Spinal cord (tissue), 10 donors: ENCODE measurements at places on chromosomes 12 and 14.

DNA sequence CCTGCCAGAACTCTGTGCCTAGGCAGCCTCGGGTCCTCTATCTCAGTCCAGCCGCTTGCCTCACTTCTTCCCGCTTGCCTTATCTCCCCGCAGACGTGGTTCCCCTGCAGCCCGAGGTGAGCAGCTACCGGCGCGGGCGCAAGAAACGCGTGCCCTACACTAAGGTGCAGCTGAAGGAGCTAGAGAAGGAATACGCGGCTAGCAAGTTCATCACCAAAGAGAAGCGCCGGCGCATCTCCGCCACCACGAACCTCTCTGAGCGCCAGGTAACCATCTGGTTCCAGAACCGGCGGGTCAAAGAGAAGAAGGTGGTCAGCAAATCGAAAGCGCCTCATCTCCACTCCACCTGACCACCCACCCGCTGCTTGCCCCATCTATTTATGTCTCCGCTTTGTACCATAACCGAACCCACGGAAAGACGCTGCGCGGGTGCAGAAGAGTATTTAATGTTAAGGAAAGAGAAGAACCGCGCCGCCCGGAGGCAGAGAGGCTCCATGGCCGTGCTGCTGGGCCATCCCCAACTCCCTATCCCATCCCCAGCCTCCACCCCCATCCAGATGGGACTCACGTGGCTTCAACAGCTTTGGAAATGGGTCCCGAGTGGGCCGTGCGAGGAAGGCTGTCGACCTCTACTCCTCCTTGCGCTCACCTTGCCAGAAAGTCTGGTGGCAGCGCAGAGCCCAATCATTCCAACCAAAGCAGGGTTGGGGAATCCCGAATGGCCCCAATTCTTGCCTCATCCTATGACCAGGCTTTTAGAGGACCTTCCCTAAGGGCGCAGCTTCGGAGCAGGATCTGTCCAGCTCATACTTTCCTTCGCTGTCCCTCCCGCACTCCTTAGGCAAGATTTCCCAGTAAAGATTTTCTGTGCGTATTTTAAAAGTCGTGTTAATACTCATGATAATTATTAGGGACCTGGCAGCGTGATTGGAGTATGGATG is 6.5 kb downstream of the HOXC13 start:
- DNase-seq, result no peak

DNA sequence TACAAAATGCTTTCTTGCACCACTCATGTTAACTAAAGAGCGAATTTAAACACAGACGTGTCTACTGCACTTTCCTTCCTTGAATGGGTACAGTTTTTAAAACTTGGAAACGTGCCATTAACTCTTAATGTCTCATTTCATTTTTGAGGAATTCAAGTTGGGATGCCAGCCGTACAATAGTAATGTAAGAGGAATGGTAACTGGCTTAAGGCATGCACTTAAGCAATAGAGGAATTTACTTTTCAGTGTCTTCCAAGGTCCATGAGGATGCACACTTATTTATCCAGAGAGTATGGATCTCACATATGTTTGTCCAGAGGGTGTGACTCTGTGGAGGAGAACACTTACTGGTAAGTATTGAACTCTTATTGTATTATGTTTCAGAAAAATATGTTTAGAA is 52.9 kb downstream of the PPP4R4 start:
- DNase-seq, result no peak

DNA sequence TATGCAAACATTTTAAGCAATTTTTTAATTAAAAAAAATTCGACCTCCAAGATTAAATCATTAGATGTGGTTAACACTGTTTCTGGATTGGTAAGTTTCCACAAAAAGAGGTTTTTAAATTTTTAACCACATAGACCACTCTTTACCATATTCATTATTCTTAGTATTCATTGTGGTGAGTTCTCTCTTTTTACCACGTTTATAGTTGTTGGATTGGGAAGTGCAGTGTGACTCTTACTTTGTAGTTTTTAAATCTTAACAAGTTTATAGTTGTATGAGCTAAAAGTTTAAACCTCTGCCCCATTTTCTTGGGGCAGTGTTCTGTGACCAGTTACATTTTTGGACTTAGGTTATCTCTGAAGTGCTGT is 8.6 kb downstream of the ATP2A2 start:
- DNase-seq, result no peak

- no peak for DNase-seq
These were observed 17.6 kb upstream of the RNASE1 start for GRCh38 chr14:20820063-20820904.

DNA sequence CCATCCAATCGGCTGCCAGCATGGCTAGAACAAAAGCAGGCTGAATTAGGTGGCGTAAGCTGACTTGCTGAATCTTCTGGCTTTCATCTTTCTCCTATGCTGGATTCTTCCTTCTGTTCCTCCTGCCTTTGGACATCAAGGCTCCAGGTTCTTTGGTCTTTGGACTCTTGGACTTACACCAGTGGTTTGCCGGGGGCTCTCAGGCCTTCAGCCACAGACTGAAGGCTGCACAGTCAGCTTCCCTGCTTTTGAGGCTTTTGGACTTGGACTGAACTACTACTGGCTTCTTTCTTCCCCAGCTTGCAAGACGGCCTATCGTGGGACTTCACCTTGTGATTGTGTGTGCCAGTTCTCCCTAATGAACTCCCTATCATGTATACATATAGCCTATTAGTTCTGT is 42.0 kb downstream of the RPS6KA5 start:
- DNase-seq, result no peak

- DNase-seq, result no peak
These were observed 29.6 kb downstream of the FLVCR2 start for GRCh38 chr14:75607842-75608640.

- no peak for DNase-seq
These were observed 141.8 kb downstream of the MYRFL start for GRCh38 chr12:69966839-69967238.

DNA sequence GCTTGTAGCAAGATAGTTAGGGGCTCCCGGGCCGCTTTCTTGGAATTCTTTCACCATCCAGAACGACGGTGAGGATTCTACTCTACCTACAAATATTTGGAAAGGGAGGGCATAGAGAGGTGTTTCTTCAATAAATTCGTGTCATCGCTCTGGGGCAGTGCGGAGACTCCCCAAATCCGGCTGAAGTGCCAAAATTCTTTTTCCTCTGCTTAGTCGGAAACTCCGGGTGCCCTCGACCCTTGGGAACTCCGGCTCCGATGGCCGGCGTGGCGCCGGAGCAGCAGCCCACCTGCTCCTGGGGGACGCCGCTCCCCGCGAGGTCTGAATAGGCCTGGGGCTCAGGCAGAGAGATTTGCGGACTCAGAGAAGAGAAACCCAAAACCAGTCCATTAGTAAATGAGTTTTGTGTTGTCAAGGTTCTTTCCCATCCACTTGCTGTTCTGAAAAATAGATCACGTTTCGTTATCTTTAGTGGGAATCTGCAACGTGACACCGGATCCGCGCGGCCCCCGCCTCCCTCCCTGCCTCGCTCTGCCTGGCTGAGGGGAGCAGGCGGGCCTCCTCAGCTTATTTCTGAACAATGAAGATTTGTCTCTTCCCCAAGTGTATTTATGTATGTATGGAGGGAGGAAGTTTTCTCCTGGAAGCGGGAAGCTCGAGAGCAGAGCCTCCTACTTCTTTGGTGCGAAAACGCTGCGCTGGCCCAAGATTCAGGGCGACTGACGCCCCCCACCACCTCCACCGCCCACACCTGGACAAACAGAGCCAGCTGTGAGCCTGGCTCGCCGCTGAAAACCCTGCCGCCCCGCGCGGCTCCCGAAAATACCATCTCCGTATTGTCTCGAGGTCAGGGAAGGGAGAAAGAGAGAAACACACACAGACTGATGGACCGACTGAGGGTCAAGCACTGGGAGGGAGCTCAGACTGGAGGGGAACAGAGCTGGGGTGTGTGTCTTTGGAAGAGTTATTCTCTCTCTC is 3.7 kb upstream of the SIX1 start:
- no peak for DNase-seq

DNA sequence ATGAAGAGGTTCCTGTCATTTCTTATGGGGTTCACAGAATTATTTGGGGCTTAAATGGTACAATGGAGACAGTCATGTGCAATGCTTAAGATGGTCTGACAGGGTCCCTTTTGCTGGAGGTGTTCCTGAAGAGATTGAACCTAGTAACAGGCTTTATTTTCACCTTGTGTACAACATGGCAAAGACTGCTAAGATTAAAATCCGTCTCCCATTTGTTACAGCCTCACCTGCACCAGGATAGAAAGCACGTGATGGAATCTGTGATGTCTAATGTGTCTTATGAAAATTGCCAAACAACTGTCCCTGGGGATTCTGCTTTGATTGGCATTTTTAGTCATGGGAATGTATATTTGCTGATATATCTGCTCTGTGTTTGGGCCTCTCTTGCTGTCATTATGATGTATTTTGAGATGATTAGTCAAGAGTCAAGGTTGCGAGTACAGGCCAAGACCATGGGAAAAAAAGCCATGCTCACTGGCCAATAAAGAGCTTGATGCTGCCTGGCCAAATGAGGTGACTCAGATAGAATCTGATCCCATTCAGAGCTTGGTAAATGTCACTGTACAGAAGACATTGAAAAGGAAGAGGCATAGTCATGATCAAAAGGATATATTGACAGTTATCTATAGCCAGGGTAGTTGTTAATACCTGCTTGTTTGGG is 96.1 kb downstream of the FLRT2 start:
- no peak for DNase-seq

DNA sequence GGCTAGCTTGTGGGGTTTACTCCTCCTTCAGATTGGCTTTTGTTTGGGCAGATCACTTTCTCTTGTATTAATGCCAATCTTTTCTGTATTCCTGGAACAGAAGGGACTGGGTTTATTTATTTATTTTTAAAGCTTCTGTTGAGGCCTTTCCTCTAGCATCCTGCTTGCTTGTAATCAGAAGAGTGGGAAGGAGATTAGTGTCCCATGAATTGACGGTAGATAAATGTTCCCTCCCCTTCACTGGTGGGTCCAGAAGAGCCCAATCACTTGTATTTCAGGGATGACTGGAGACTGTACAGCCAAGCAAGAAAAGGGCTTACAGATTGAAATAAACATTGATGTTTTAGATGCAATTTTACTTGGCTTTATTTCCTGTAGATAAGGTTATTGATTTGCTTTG is 71.0 kb downstream of the LIN52 start:
- no peak for DNase-seq
